Forelimb muscle (tissue), 1 donor: ENCODE measurements at places on chromosomes 11 and 22. TPM values are rescaled to one million over a fixed set of nuclear protein-coding genes. Genes with fewer than 3 reads are reported as not detected.

ESAM gene
- polyA plus RNA-seq, result 46.2 TPM

- no peak for DNase-seq
These were observed 12.4 kb upstream of the SYN3 start for GRCh38 chr22:33070600-33070999.

- DNase-seq, result no peak
These were observed 4.7 kb upstream of the GRK2 start for GRCh38 chr11:67261640-67261945.

GRCh38 chr11:95435192-95435591, 204.2 kb upstream of the SESN3 start:
- no peak for DNase-seq

PIK3IP1 gene
- polyA plus RNA-seq, result 3.3 TPM

DNA sequence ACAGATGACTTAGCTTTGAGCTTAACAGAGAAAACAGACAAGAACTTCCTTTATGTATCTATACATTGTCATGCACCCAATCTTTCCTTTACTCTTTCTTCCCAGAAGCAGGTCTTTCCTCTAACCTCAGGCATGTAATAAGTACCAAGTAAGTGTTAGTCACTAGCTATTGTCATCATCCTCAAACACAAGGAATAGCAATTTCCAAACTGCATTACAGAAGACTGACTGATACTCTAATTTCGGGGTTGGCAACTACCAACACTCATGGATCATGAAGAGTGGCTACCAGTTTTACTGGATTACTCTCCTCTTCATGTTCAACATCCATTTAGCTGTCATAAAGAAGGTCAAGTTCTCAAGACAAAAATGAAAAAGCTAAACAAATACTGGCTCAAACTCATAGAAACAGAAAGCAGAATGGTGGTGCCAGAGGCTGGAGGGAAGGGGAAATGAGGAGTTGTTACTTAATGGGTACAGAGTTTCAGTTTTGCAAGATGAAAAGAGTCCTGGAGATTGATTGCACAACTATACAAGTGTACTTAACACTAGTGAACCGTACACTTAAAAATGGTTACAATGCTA, 111.6 kb downstream of the SIK3 start:
- no peak for DNase-seq

ROM1 gene
- polyA plus RNA-seq, result 1.4 TPM

DNA sequence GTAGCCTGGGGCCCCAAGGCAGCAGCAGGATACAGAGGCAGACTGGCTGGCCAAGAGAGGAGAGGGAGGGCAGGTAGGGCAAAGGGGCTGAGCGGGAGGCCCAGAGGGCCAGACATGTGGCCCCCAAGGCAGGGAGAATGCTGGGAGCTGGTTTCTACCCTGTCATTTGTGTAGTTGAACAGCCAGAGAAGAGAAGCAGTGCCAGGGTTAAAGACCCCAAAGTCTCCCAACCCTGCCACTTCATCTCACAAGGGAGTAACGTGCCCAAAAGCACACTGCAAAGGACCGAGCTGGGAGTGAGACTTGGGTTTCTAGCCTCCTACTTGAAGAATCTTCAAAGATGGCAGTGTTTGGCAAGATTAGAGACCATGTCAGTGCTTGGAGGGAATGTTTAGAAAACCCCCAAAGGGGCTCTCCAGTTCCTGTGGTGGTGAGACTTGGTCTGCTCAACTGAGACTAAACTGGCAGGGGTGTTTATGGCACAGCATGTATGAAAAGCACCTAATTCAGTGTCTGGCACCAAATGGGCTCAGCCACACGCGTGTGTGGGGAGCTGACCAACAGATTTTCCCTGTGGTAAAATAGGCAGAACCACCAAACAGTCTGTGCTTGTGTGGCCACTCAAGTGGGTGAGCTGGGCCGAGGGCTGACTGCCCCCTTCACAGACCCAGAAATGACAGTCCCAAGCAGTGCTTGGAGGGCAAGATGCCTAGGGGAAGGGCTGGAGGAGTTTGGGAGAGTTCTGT, 68.2 kb upstream of the CLTCL1 start:
- DNase-seq, result no peak

DNA sequence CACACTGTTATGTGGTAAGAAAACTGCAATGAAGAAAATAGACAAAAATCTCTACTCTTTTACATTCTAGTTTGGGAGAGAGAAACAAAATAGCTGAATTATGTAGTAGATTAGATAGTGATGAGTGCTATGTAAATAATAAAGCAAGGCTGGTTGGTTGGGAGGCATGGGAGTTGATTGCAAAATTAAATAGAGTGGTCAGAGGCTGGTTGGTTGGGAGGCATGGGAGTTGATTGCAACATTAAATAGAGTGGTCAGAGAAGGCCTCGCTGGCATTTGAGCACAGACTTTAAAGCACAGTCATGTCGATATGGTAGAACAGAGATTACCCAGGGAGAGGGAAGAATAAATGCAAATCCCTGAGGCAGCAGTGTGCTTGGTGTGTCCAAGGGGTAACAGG, 22.4 kb downstream of the SIK2 start:
- no peak for DNase-seq

SCGB1C1 gene
- polyA plus RNA-seq, result 0.34 TPM

PKDREJ gene
- 0.67 TPM for polyA plus RNA-seq

GRCh38 chr11:19673924-19674729, 38.5 kb upstream of the NAV2 start:
- peak; percentile 11 for DNase-seq

SMIM35 gene
- polyA plus RNA-seq, result 0.32 TPM

DNA sequence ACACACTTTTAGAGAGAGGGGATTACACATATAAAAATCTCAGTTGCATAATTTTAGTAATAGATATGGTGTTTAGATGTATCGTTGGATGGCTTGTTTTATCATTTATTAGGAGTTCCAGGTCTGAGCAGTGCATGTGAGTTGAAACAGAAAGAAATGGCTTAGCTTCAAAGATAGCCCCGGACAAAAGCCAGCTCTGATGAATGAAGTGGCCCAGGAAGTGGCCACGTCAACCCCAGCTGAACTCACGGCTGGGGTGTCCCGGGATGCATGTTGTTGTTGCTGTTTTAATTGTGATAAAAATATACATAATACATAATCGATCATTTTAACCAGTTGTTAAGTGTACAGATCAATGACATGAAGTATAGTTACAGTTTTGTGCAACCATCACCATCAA, 1513.6 kb downstream of the BRD1 start:
- no peak for DNase-seq

DNA sequence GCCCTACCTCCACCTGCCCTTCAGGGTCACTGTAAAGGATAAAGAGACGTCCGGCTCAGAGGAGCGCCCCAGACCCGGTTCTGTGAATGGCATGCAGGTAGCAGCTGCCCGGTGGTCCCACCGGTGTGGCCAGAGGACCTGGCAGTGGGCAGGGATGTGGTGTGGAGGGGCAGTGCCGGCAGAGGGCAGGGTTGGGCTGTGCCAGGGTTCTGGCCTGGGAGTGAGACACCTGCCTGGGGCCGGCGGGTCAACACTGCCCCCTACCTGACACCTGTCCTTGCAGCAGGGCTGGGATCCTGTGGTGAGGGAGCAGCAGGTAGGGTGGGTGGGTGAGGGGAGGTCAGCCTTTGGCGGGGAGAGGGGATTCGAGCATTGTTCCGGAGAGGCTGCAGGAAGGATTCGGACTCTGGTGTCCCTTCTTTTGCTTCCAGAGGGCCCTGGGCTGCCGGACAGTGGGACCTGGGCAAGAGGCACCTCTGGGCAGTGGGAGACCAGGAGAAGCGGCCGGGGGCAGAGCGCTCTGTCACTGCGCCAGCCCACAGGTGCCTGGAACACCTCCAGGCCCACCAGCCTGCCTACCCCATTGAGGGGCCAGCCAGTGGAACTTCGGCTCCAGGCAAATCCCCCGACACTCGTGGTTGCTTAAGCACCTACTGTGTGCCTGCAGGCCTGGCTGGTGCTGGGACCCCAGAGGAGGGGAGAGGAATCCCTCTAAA, 1.6 kb upstream of the PHLDA2 start:
- DNase-seq, result no peak

DNA sequence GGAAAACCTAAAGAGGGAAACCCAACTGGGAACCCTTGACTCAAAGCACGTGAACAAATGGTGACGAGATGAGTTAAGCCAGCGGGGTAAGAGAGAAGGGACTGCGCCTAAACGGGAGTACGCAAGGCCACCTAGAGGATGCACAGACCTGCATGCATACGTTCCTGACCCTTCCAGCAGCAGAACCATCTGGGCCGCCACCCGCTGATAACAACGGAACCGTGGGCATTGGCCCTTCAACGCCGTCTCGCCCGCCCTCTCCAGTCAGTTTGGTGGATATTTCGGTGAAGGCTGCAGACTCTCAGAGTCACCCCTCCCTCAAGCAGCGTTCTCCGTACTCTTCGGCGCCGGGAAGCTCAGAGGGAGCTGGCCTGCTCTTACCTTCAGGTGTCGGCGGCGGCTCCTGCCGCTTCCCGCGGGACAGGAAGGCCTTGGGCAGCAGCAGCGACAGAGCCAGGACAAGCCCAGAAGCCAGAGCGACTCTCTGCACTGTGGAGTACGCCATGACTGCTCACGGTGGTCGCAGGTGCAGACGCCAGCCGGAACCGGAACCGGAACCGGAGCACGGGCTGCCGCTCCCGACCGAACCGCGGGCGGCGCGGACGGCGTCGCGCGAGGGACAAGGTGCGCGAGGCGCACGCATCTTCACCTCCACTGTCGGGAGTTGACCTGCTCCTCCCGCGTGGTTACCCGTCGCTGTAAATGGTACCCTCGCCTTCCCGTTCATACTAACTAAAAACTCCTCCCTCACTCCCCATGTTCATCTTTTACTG, at the start of gene RIC3:
Gene RIC3 (minus strand): TSS at position 541 of the 773 bp plus-strand sequence. CDS start 36 bp downstream, at position 505.
- no peak for DNase-seq

GRCh38 chr22:24986816-24987215, 34.3 kb downstream of the KIAA1671 start:
- DNase-seq, result no peak

GRCh38 chr22:37242395-37242918, 1.6 kb downstream of the RAC2 start:
- DNase-seq, result no peak
